Spinal cord (tissue), 10 donors: ENCODE measurements at places on chromosomes 12 and 14. TPM values are rescaled to one million over a fixed set of nuclear protein-coding genes. Genes with fewer than 3 reads are reported as not detected.
A peak's percentile ranks its signal among the peaks of the same experiment; 100 is the strongest.

DNA sequence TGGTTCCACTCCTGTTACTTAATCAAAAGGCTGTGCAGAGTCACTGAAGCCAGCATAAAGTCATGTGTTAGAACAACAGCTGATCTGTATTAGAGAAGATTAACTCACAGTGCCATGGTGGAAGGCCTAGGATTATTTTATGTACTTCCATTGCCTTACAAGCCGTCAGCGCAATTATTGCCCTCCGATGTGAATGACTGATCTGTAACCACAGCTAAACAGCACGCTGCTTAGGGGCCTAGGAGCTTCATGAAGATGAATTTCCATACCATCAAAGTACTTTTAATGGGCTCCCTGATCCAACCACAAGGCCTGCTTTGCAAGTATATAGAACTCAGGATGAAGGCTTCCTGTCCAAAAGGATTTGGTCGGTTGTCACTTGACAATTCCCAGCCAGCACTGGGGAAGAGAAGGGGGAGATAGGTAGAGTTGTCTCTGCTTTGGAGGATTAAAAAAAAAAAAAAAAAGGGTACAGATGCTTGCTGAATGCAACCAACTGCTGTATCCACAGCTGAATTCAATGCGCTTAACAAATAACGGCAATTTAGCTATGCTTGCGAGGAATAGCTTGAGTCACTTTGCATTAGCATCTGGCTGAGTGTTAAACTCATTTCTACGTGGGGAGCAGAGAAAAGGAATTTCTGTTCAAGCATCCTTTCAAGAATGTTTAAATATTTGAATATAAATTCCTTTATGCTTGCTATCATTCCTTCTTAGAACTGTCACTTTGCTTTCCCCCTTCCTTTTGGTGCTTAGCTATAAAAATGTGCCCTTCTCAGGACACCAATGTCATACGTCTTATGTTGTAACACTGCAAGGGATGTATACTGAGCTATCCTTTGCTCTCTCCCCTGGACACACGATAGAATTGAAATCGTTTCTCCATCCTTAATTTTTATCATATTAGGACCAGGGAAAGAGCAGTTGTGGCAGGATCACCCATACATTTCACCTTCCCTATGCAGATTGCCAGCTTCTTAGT, 387.8 kb downstream of the SOX5 start:
- DNase-seq, result peak; percentile 68

GRCh38 chr14:67645414-67645813, 25.7 kb downstream of the ARG2 start:
- DNase-seq, result no peak

GRCh38 chr12:49956663-49957569, 4.8 kb upstream of the AQP5 start:
- DNase-seq, result no peak

- no peak for DNase-seq
These were observed 737 bp downstream of the SPX start for GRCh38 chr12:21526721-21527345.

DNA sequence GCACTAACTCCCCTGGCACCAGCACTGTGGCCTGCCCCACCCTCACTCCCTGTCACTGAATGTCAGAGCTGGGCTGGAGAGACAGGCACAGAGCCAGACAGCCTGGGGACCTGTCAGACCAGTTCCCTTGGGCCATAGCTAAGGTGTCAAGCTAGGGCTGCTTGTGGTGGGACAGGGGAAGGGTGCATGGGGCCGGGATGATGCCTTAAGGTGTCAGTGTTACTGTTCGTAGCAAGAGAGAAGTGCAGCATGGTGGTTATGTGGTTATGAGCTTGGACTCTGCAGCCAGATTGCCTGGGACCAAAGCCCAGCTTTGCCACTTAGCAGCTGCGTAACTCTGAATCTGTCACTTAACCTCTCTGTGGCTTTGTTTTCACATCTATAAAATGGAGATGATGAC, 3.8 kb downstream of the RAPGEF3 start:
- no peak for DNase-seq

GRCh38 chr14:24441485-24441884, 1.1 kb downstream of the SDR39U1 start:
- DNase-seq, result no peak

GRCh38 chr12:76449993-76450392, 101.8 kb upstream of the BBS10 start:
- DNase-seq, result no peak

DNA sequence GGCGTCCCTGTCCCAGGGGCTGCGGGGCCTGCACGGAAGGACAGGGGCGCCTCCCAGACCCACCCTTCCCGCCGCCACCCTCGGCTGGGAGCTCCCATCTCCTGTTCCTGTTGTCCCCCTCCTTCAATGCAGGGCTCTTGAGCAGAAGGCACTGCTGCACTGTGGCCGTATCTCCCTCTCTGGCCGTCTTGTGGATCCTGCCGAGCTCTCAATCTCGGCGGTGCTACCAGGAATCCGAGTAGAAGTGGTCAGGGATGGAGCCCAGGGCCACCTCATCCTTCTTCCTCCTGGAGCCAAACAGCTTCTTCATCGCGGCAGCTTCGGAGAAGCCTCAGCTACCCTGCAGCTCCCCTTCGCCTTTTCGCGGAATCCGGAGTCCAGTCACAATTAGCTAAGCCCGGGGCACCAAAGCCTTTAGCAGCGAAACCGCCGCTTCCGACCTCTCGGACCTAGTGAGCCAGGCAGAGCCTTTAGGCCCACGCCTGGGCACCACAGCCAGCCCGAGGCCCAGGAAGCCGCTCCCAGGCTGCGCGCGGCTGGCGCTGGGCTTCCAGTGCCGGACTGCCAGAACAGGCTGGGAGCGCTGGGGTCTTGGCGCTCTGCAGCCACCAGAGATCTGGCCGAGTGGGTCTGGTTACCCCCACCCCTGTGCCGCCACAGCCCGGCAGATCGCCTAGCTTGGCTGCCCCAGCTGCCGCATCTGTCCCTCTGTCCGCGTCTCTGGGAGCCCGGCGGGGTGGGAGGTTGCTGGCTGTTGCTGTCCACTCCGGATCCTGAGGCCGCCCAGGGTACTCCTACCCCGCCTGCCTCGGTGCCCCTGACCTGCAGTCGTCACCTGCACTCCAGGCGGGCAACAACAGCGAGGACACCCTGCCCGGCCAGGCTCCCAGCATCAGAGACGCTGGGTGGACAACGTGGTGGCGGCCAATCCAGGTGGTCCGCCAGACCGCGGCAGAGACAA, 69.1 kb downstream of the ASCL4 start:
- no peak for DNase-seq

GRCh38 chr14:69921052-69921451, 41.8 kb downstream of the SMOC1 start:
- DNase-seq, result no peak

- no peak for DNase-seq
These were observed 29.4 kb downstream of the CCER1 start for GRCh38 chr12:90925562-90925961.

DNA sequence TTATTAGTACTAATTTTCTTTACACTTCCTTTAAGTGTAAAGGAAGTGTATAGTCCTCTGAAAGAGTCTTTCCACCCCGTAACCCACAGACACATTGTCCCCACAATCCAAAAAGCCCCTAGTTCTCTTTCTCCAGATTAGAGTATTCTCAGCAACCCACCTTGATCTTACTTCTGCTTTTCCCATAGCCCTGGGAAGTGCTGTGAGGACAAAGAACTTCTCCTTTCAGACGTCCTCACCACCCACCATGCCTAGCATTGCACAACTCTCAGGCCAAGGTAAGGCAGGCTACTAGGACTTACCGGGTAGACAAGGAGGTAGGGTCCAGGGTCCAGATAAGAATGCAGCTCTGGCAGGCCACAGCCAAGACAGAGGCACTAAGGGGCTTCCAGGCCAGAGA, 7.4 kb downstream of the AAAS start:
- DNase-seq, result no peak

GRCh38 chr14:94500264-94500663, 9.0 kb downstream of the SERPINA12 start:
- no peak for DNase-seq

GRCh38 chr12:21324551-21324950, 10.2 kb downstream of the SLCO1A2 start:
- DNase-seq, result peak; percentile 9

GRCh38 chr12:76368230-76368629, 20.0 kb upstream of the BBS10 start:
- no peak for DNase-seq

- DNase-seq, result no peak
These were observed 12.8 kb downstream of the MEG3 start for GRCh38 chr14:100838493-100839314.

DNA sequence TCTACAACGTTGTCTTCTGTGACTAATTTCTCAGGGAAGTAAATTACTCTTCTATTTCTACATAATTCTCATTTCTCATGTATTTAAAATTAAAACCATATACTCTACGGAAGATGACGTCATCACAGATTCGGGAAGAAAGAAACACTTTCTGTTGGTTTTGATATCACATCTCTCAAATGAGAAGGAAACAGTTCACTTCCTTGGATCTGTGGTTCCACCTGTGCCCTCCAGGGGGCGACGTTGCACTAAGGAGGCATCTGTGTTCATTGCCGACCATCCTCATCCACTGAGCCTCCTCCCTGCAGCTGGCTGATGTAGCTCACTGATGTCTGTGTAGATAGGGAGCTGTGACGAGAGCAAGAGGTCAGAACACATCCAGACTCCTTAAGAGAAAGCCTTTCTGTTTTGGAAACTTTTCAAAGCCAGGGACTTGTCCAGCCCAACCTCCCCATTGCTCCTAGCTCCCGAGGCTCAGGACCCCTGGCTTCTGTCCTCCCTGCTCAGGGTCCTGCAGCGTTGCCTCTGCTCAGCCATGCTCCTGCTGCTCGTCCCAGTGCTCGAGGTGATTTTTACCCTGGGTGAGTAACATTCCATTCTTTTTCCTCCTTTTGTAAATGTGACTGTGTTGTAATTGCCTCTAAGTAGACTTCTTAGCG, 172.7 kb upstream of the OR4E1 start:
- no peak for DNase-seq

GRCh38 chr12:109612975-109613502, 39.4 kb downstream of the MVK start:
- DNase-seq, result no peak

DNA sequence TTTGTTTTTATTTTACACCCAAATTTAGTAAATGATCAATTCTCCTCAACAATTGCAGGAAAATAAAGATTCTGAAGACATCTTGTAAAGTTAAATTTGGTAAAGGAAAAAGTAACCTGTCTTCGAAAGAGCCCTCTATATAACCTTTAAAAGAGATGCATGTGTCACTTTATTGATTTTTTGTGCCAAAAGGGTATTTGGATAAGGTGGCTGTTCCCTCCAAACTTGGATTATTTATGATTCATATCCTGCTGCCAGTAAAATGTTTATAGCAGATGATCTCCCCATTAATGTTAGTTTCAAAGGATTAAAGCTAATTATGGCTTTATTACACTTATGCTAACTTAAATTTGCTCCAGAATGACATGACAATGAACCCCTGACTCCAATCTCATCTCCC, 98.8 kb downstream of the DUSP6 start:
- no peak for DNase-seq

GRCh38 chr12:96170328-96170727, 23.8 kb upstream of the ELK3 start:
- DNase-seq, result no peak

DNA sequence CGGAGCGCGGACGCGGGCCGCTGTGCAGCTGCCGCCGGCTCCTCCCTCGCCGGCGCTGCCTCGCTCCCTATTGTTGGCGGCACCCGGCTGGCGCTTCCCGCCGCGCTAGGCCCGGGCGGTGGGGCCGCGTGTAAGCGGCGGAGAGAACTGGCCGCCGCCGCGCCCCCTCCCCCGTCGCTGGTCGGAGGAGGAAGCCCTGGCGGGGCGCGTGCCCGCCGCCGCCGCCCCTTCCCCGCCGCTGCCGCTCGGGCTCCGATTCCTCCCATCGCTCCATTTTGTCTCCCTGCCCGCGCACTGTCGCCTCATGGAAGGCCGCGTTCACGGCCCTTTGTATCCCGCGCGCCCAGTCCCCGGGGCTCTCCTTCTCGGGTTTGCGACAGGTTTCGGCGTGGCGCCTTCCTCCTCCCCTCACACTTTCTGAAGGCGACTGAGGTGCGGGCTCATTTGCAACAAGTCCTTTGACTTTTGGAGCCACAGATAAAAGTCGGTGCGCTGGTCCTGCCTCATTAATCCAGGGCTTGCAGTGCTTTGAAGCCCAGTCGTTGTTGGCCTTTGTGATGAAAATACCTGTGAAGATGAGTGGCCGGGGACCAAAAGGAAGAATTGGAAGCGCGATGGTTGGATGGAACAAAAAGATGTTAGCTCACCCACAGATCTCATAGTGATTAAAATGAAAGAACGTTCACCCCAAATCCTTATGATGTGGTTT, 707 bp downstream of the CPSF6 start:
- peak; percentile 80 for DNase-seq

- DNase-seq, result no peak
These were observed 382.3 kb downstream of the KCNH5 start for GRCh38 chr14:62662811-62663455.

The RDH16 gene
- polyA plus RNA-seq, result 1.2 TPM

The ARG2 gene
- polyA plus RNA-seq, result 25.3 TPM

The GPR137C gene
- 27.9 TPM for polyA plus RNA-seq

The HOXC11 gene
- not detected for polyA plus RNA-seq

The SAMD15 gene
- 5.6 TPM for polyA plus RNA-seq

The TOMM20L gene
- polyA plus RNA-seq, result 0.90 TPM
